Adrenal gland (tissue), 19 donors: ENCODE measurements at places on chromosomes 11 and 22.
A peak's percentile ranks its signal among the peaks of the same experiment; 100 is the strongest.

DNA sequence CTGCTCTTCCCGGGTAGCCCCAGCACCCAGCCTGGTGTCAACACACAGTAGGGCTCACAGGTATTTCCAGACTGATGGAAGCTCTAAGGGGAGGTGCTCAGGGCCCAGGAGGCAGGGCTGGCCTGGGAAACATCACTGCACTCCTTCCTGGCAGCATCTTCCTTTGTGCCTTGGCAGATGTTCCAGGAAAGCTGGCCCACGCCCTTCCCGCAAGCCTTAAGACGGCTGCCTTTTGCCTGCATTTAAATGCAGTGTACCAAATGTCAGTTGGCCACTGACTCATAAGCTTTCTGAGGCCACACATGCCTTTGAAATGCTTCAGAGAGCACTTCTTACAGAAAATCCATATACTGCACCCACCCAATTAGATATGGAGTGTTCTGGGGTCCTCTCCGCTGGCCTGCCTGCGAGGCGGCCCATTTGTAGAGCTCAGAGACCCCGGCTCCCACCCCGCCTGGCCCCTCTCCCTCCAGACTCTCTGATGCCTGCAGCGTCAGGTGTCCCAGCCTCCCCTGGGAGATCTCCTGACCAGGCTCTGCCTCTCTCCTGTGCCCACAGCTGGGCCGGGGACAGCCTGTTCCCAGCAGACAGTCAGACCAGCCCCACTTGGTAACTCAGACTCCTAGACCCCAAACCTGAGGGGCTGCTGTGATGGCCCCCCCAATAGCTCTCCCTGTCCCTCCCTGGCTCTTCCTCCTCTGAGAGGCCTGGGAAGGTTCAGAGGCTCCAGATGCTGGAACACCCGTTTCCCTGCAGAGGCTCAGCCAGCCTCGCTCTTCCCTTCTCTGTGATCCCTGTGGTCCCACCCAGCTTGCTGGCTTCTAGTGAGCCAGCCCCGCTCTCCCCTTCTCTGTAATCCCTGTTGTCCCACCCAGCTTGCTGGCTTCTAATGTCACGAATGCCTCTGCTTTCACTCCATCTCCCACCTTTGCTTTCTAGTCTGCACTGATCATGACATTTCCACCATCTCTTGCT lies 47.6 kb upstream of the THY1 start:
- DNase-seq = no peak
- no peak overlapping the region for H3K27ac ChIP-seq
- no peak overlapping the region for H3K4me3 ChIP-seq
- H3K36me3 ChIP-seq = no peaks in the 10 kb centered on the region
- no peaks in the 10 kb centered on the region for H3K27me3 ChIP-seq
- H3K4me1 ChIP-seq = peaks cover 8% of the 10 kb centered on the region

GRCh38 chr22:22754961-22755777 lies 110.8 kb downstream of the GGTLC2 start:
- no peak for DNase-seq
- no peaks in the 10 kb centered on the region for H3K4me1 ChIP-seq
- H3K27me3 ChIP-seq = no peaks in the 10 kb centered on the region
- H3K36me3 ChIP-seq = no peaks in the 10 kb centered on the region

DNA sequence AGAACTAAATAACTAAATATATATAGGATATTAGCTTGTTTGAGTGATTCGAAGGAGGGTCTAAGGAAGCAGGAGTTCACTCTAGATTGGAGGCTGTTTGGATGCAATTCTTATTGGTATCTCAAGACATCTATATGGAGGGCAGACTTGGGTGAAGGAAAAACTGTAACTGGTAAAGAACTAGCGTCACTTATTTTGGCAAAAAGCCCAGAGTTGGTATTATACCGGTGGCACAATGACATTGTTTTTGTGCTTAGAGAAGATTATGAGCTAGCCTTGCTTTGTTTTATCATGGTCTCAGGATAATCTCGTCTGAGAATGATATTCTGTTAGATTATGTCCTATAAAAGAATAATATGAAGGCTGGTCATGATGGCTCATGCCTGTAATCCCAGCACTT lies 6.0 kb upstream of the SLC35F2 start:
- no peak for DNase-seq
- H3K27ac ChIP-seq = no peak overlapping the region
- H3K27me3 ChIP-seq = no peaks in the 10 kb centered on the region

DNA sequence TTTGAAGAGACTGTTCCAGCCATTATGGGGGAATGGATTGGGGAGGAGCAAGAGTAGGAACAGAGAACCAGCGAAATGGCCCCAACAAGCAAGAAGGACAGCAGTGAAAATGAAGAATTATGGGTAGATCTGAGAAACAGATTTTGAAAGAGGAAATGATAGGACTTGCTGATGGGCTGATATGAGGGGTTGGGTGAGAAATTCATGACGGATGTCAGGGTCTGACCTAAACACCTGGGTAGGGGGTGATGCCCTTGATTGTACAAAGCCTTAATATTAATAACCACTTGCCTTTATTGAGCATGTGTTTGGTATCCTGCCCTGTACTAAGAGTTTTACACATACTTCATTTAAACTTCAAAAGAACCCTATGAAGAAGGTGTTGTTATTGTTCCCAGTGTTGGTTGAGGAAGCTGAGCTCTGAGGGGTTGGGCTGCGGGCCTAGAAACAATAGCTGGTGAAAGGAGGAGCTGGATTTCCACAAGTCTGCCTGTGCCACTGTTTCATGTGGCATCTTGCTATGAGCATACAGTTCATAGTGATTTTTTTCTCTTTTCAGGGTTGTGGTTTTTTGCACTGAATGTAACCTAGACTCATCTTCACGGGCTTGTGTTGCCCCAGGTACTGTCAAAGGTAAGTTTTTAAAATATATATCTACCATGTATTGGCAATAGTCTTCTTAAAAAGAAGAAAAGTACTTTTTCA lies 61.1 kb upstream of the TNRC6B start:
- H3K27me3 ChIP-seq = no peaks in the 10 kb centered on the region
- H3K4me3 ChIP-seq = no peak overlapping the region
- no peaks in the 10 kb centered on the region for H3K36me3 ChIP-seq
- DNase-seq = no peak

- H3K4me1 ChIP-seq = peaks cover 18% of the 10 kb centered on the region
- no peak overlapping the region for H3K27ac ChIP-seq
- peaks cover 24% of the 10 kb centered on the region for H3K27me3 ChIP-seq
- no peak for DNase-seq
Measured at GRCh38 chr11:16924462-16924825, 89.8 kb downstream of the PLEKHA7 start.

GRCh38 chr11:3205261-3206155 lies 13.1 kb downstream of the MRGPRG start:
- DNase-seq = no peak
- H3K27ac ChIP-seq = no peak overlapping the region
- H3K4me3 ChIP-seq = no peak overlapping the region
- H3K4me1 ChIP-seq = no peaks in the 10 kb centered on the region

GRCh38 chr11:16603890-16604793 lies 134.3 kb upstream of the C11orf58 start:
- peaks cover 14% of the 10 kb centered on the region for H3K4me1 ChIP-seq
- DNase-seq = peak; percentile 67
- no peaks in the 10 kb centered on the region for H3K36me3 ChIP-seq

DNA sequence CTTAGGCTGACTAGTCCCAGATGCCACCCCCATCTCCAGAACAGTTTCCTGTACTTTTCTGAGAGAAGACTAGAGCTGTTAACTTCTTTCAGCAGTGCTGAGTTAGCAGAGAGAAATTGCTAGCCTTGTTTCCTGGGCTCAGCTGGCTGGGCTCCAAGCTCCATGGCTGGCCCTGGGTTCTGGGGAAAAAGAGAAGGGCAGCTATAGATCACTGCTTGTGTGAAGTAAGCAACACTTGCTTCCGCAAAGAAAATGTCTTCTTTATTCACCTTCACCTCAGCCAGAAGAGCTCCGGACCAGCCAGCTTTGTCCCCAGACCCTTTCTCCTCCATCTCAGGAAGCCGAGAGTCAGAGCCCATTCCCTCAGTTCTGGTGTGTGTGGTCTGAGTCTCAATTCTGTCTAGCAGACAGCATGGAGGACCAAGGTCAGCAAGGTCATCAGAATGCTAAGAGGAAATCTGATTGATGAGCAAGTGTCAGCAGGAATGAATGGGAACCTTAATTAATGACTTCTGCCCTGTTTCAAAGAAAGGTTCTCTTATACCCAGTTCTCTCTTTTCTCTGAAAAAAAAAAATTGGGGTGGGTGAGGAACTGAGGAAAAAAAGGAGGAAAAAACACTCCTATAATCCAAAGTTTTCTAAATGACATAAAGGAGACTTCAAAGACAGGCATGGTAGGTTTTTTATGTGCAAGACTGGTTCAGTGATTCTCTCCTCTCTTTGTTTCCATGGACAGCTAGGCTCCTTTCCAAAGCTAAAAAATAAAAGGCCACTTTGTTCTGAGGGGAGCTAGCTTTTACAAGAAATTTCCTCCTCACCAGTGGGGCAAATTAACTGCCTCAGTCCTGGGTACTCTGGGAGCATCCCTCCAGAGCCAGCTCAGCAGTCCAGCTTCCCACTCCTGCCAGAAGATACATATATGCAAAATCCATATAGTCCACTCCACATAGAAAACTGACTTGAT lies 63.6 kb upstream of the FAM181B start:
- H3K27me3 ChIP-seq = no peaks in the 10 kb centered on the region
- H3K36me3 ChIP-seq = no peaks in the 10 kb centered on the region
- no peaks in the 10 kb centered on the region for H3K4me1 ChIP-seq
- H3K4me3 ChIP-seq = no peak overlapping the region
- peak; percentile 37 for DNase-seq

DNA sequence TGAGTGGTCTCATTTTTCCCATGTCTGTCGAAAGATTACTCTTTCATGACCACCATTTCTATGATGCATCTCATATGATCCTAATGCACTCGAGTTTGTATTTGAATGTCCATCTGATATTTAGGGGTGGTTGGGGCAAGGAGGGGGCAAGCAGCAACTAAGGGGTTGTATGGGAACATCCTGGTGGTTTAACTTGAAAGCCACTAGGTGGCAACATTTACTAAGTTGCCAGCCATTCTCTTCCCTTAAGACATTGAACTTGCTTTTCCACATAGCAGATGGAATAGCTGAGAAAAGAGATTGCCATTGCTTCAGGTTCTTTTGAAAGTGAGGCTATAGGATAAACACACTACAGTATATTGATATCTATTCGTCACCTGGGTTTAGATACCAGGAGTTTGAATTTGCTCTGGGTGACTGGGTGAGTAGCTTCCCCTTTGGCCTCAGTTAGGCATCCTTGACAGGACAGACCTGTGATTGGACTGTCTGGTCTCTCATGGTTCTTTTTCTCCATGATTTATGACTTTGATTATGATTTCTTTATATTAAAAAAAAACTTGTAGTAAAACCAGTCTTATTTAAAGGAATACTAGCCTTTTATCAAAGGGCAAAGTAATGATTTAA lies 32.4 kb downstream of the NF2 start:
- H3K36me3 ChIP-seq = peaks cover 3% of the 10 kb centered on the region
- no peak overlapping the region for H3K27ac ChIP-seq
- no peak overlapping the region for H3K4me3 ChIP-seq
- DNase-seq = no peak
- H3K27me3 ChIP-seq = no peaks in the 10 kb centered on the region
- H3K4me1 ChIP-seq = no peaks in the 10 kb centered on the region

DNA sequence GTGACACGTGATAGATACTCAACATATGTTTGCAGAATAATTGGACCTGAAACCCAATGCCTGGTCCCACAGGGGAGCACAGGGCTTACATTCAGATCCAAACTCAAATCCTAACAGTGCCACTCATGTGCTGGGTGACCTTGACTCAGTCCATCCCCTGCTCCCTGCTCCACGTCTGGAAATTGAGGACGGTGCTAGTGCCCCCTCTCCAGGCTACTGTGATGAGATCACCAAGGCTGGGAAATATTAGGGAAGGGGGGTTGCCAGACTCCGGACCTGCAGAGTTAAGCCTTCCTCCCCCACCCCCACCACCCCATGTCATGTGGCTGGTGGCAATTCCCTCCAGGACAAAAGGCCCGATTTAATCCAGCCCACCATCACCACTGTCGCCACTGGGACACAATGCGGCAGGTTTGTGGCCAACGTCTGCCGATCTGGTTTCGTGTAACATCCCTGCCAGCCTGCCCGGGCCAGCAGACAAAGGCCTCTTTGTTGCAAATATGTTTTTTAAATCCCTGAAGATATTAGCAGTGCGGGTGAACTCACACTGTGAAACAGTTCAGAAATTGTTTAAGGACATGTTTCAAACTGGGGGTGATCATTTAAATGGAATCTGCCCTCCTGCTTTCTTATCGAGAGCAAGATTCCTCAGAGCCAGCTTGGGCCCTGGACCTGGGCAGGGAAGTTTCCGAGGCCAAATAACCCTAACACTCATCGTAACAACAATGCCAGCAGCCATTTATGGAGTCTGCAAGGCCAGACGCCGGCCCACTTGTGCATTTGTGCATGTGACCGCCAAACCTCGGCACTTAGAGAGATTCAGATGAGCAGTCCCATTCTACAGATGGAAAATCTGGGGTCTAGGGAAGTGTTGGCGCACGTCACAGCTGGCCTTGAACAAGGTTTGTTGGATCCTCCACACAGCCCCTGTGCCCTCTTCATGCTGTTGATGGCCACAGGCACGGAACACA lies 19.6 kb upstream of the MN1 start:
- no peak for DNase-seq
- no peak overlapping the region for H3K27ac ChIP-seq
- no peaks in the 10 kb centered on the region for H3K27me3 ChIP-seq
- H3K4me1 ChIP-seq = no peaks in the 10 kb centered on the region
- no peaks in the 10 kb centered on the region for H3K36me3 ChIP-seq

DNA sequence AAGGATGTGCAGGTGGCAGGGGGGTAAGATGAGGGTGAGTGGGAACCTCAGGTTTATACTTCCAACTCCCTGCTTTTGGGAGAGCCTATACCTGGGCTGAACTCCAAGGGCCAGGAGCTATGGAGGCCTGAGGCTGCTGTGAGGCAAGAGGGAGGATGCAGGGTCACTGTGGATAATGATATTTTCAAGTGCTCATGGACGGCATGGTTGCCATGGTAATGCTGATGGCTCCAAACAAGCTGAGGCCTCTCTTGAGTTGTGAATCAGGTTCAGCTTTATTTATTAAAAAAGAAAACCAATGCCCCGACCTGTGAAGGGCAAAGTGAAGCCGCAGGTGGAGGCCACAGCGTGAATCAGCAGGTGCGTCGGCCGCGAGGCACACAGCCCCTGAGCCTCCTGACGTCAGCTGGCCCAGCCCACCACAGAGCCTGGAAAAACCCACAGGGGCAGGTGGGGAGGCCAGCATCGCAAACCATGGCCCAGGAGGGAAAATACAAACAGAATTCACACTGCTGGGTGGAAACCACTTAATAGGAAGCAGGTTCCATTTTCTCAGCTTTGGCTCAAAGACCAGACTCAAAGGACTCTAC lies 17.4 kb upstream of the CREB3L1 start:
- no peak overlapping the region for H3K27ac ChIP-seq
- H3K36me3 ChIP-seq = no peaks in the 10 kb centered on the region
- H3K4me1 ChIP-seq = no peaks in the 10 kb centered on the region
- H3K4me3 ChIP-seq = no peak overlapping the region
- no peak for DNase-seq
- H3K27me3 ChIP-seq = no peaks in the 10 kb centered on the region

GRCh38 chr11:102223859-102224258 lies 93.4 kb upstream of the BIRC3 start:
- H3K27ac ChIP-seq = no peak overlapping the region
- H3K4me3 ChIP-seq = no peak overlapping the region
- no peaks in the 10 kb centered on the region for H3K27me3 ChIP-seq
- DNase-seq = no peak
- H3K4me1 ChIP-seq = peaks cover 14% of the 10 kb centered on the region

- peak; percentile 37 for DNase-seq
- peaks cover 5% of the 10 kb centered on the region for H3K4me1 ChIP-seq
- peaks cover 12% of the 10 kb centered on the region for H3K27me3 ChIP-seq
- no peaks in the 10 kb centered on the region for H3K36me3 ChIP-seq
- H3K27ac ChIP-seq = peak within 1 kb of the TSS; percentile 30
Measured at GRCh38 chr11:66371627-66372415, at the start of gene SLC29A2. TSS of gene SLC29A2 (minus strand) at chr11:66371760. CDS start at chr11:66371591, 169 bp downstream.
